ENCODE measurements at places on chromosomes 7 and 10.

DNA sequence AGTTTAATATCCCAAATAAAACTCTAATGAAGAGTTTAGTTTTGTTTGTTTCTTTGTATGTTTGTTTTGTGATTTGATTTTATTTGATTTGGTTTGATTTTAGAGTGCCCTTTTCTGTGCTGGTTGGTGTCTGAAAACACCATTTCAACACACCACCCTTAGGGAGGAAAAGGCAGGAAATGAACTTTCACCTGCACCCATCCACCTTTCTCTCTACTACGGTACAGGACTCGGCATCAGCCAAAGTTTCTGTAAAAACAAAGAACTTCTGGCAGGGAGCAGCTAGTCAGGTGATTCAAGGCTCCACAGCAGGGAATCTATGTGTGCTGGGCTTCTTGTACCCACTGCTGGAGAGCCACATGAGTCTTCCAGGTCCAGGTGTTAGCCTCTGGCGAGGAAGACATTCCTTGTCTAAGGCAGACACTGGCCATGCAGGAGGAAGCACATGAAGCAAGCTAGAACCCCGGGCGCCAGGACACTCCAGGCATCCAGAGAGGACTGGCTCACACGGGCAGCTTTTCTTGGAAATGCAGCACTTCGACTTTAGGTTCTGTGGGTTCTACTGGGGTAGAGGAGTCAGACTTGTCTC is 22.1 kb upstream of the STK17A start:
- DNase-seq, result no peak

DNA sequence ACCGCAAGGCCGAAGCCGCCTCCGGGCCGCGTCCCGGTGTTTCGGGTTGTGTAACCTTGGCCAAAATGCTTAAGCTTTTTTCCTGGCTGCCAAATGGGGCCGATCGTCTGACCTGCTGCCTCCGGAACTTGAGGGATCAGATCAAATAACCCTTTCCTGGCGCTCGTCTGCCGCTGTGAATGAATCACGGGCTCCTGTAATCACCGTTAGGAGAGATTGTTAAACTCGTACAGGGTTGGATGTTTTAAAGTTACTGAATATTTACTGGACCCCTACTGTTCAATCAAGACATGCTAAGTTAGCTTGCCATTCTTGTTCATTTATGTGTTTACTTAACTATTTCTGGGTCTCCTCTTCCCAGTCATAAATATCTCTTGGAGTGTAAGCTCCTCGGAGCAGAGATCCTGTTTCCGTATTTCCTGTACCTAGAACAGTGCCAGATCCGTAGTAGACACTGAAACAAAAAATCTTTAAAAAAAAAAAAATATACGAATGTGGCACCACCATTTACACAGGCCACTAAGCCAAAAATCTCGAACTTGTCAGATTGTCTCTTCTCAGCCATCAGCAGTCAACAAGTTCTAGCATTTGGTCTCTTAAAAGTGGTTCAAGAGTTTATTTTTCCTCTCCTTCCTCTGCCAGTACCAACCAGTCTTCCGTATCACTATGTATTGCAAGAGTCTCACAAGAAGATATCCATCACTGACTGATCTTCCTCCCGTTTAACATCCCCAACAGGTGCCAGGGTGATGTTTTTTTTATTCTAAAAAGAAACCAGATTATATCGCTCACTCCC is 650 bp upstream of the TM9SF3 start:
- DNase-seq, result peak; percentile 58

GRCh38 chr10:125000366-125001312 is 58.7 kb downstream of the ZRANB1 start:
- DNase-seq, result no peak

GRCh38 chr7:148699024-148699781 is 500 bp downstream of the CUL1 start:
- DNase-seq, result no peak

GRCh38 chr7:82172017-82172416 is 271.6 kb downstream of the CACNA2D1 start:
- DNase-seq, result no peak

DNA sequence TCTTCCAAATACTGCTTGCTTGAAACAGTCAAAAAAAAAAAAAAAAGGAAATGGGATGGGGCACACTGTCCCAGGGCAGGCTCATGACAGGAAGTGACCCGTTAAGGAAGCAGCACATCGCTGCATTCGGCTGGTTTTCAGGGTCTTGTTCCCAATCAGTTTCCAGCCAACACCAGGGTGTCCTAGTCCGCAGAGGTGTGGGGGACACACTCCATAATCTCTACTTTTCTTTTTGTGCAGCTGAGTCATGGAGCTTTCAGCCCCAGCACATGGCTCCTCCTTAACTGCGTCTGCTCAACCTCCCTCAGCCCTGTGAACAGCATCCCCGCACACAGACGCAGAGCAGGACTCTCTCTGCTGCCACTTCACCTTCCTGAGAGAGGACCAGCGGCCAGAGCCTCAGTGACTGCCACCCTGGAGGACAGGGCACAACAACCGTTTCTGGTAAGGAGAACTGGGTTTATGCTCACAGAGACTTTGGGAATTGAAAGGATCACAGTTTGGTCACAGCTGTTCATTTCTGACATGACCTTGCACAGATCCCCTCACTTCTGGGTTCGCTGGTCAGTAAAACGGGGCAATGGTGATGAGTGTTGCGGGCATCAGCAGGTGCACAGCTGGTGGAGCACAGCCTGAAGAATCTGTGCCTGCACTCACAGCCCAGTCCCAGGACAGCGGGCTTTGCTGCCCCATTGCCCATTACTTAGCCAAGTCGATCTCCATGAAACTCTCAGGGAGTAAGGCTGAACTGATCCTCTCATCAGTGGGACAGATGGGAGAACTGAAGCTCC is at the start of gene GIMAP5:
Gene GIMAP5 (plus strand): TSS at position 154 of the 791 bp plus-strand sequence. CDS start 3,467 bp downstream, outside the sequence.
- DNase-seq, result no peak

DNA sequence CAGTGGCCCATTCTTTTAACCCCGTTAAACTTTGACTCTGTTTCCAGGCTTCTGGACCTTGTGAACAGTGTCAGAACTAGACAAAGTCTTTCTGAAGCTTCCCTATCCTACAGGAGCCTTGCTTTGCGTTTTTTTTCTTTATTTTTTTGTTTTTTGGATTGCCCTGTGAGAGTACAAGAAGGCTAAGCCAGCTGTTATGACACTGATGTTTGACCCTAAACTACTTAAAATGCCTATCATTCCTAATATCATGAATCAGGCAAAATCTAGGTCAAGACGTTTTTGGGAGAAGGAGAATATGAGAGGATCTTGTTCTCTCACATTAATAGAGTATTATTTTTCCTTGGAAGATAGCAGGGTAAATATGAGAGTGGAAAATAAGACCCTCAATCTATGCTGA is 79.8 kb downstream of the EPDR1 start:
- DNase-seq, result no peak

- DNase-seq, result no peak
Observed at GRCh38 chr7:108308903-108309302, 147.3 kb downstream of the NRCAM start.

GRCh38 chr10:114665406-114665805 is 7.3 kb upstream of the ABLIM1 start:
- no peak for DNase-seq

- no peak for DNase-seq
Observed at GRCh38 chr10:18149196-18149800, 9.1 kb downstream of the CACNB2 start.

DNA sequence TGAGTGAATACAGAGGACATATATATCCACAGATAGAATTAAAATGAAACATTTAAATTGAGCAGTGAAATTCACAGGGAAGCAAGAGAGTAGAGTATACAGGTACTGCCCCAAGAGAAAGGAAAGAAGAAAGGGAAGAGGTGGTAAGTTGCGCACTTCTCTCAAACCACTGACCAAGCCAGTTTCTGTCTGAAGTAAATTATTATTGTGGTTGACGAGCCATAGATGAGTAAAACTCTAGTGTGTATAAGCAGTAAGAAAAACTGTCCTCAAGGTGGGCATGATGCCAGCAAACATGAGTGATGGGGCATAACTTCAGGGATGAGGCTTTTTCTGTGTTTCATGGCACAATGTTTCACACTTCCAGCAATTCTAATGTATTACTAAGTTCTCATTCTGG is 4.4 kb upstream of the BET1 start:
- DNase-seq, result no peak
